Hindlimb muscle (tissue), 1 donor: ENCODE measurements at places on chromosomes 6 and 20. TPM values are rescaled to one million over a fixed set of nuclear protein-coding genes. Genes with fewer than 3 reads are reported as not detected.

DNA sequence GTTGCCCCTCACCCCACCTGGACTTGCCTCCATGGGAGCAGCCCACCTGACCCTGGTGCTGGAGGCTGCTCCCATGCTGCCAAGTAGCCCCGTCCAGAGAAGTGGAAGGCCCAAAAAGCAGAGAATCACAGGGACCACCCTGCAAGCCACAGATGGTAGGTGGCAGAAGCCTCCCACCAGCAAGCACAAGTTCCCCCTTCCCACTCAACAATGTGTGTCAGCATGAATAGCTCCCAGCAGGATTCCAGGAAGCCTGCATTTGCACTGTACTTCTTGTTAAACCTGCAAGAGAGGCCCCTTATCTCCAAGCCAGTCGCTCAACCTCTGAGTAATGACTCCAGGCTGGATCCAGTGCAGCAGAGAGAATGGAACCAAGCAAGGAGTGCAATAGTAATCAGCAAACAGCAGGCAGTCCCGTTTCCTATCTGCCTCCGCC, 180.8 kb upstream of the CST7 start:
- no peak for DNase-seq

Gene FAXC
- polyA plus RNA-seq, result 0.96 TPM

DNA sequence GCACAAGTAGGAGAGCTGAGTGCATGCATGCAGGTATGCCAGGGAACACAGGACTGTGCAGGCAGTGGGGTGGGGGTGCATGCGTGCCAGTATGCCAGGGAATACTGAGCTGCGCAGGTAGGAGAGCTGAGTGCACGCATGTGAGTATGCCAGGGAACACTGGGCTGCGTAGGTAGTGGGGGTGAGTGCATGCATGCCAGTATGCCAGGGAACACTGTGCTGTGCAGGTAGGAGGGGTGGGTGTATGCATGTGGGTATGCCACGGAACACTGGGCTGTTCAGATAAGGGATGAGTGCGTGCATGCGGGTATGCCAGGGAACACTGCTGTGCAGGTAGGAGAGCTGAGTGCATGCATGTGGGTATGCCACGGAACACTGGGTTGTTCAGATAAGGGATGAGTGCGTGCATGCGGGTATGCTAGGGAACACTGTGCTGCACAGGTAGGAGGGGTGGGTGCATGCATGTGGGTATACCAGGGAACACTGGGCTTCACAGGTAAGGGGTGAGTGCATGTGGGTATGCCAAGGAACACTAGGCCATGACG, 77.4 kb downstream of the LRFN2 start:
- DNase-seq, result no peak

Gene SLC22A2
- not detected for polyA plus RNA-seq

Gene MATN4
- polyA plus RNA-seq, result 0.45 TPM

Gene NKAIN4
- polyA plus RNA-seq, result 53.5 TPM

DNA sequence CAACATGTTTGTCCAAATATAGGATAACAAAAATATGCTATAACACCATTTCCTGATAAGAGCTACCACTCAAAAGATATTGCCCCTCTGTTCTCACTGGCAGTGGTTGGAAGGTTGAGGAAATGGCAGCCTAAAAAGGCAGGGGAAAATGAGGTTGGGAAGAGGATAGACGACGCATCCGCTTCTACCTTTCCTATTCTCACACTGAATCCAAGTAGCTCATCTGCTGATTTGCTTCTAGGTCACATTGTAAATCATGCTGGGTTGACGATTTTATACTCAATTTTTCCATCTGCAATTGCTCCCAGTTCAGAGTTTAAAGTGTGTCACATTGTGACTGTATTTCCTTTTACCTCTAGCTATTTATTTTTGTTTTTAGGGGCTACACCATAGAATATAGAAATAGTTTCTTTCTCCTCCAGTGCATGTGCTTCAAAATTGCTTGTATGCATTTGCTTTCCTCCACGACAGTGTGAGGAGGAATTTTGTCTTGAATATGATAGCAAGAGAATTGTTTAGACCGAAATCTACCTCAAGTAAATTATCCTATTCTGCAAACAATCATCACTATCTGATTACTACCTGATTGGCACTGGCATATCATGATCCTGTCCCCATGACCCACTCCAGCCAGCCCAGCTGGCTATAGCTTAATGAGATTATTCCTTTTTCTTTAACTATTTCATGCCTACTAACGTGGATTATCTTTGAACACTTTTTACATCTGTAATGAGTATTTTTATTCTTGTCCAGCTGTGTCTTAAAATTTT, 179.6 kb upstream of the RAB32 start:
- no peak for DNase-seq

DNA sequence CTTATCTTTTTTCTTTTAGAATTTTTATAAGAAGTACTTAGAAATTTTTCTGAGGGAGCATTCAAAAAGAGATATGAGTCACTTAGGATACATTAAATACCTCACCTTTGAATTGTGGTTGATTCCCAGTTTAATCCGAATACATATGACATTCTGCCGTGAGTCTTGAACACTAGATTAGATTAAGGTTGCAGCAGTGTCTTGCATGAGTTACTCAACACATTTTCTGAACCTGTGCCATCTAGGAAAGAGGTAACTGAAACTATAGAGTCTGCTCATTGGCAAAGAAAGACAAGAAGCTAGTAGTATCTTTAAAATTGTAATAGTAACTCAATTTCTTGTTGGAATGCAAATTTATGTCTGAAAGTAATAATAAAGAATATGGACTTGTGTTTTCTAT, 14.9 kb downstream of the PEX3 start:
- no peak for DNase-seq
